ENCODE measurements at places on chromosomes 6 and 20. TPM values are rescaled to one million over a fixed set of nuclear protein-coding genes. Genes with fewer than 3 reads are reported as not detected.

DNA sequence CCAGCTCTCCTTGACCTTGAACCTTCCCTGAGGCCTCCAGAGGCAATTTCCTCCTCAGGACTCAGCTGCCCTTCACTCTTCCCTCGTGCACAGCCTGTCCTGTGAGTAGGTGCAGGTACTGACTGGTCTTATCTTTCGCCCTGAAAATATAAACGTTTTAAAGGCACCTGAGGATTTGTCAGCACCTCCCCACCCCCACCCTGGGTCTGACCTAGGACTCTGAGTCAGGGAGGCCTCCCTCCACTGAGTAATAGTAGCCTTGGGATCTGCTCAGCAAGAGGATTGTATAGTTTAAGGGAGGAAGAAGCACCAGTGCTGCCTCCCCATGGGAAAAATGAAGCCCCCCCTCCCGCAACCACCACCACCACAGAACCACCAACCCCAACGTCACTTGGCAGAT, 54.6 kb downstream of the PPARD start:
- no peak for DNase-seq

DNA sequence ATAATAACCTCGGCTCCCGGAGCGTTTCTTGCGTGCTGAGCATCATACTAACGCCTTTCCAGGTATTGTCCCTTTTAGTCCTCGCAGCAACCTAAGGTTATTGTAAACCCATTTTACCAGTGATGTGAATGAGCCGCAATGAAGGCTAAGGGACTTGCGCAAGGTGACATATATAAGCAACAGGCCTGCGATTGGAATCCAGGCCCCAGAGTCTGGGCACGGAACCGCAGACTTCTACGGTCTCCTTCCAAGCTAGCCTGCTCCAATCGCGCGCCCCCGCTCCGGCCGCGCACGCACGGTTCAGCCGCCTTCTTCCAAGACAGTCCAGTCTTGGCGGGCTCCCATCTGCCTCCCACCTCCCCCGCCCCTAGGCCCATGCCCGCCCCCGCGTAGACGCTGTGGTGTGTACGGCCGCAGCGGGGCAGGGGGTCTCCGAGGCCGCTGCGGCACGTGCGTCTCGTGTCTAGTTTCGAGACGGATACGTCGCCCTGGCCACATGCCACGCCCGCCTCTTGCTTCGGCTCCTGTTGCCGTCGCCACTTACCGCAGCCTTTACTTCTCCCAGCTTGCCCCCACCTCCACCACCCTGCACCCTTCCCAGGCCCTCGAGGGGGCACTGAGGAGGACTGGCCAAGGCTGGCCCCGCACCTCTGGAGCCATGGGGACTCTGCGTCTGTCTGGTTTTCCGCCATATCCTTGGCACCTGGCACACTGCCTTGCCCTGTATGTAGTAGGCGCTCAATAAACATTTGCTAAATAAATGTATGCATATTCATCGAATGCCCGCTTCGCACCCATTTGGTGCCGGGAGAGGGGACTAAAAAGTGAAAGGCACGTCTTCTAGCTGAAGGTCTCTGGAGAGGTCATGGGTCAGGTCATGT, 855 bp upstream of the GFOD1 start:
- DNase-seq, result peak; percentile 66

DNA sequence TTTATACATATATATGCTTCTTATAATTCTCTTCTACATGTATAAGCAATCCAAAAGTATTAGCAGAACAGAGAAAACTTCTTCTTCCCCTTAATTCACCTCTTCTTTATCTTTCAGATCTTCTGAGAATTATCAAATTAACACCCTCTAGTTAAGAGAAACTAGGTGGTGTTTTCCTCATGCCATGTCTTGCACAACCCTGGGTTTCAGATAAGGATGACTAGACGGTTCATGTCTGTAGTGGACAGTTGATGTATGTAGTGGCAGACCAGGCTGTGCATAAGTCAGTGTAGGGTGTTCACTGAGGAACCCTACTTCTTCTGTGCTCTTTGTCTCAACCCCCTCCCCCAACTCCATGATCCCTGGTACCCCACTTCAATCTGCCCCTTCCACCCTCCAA, 187.3 kb downstream of the SAMD5 start:
- DNase-seq, result no peak

GRCh38 chr6:39688494-39688893, 36.7 kb downstream of the KIF6 start:
- no peak for DNase-seq

DNA sequence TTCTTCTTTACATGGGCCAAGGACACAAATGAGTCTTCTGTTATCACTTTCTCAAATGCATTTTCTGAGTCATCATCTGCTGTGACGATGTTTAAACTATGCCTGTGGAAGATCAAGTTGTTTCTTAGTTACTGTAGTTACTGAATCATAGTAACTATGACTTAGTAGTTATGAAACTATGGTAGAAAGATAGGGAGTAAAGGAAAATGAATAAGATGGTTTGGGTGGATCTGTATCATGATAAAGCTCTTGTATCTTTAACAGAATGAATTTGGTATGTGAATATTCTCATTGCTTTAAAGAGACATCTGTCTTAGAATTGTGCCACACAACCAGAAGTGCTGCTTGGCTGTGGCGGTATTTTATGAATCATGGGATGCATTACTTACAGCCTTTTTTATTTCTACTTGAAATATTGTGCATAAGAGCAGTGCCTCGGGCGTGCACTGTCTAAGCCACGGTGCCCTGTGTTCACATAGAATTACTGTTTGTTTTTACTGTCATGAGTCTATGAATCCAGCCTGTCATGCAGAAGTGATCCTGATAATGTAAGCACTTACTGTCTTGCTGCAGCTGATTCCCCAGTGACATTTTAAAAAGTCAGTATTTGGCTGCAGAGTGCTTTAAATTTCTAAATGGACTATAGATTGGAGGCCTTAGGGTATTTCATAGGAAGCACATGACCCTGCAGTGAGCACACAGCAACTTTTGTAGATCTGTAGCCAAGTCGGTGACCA, 215.2 kb downstream of the TMEM242 start:
- DNase-seq, result no peak

GRCh38 chr6:100057941-100058340, 63.9 kb upstream of the MCHR2 start:
- DNase-seq, result no peak

- peak; percentile 78 for DNase-seq
Measured at GRCh38 chr20:62642051-62642665, at the start of gene SLCO4A1. Gene SLCO4A1, plus strand, starts transcription at chr20:62642503. Its CDS starts 13,952 bp downstream, at chr20:62656455.

GRCh38 chr20:41776421-41776820, 158.2 kb upstream of the CHD6 start:
- no peak for DNase-seq

- no peak for DNase-seq
Measured at GRCh38 chr6:29527126-29527525, 32.4 kb downstream of the UBD start.

DNA sequence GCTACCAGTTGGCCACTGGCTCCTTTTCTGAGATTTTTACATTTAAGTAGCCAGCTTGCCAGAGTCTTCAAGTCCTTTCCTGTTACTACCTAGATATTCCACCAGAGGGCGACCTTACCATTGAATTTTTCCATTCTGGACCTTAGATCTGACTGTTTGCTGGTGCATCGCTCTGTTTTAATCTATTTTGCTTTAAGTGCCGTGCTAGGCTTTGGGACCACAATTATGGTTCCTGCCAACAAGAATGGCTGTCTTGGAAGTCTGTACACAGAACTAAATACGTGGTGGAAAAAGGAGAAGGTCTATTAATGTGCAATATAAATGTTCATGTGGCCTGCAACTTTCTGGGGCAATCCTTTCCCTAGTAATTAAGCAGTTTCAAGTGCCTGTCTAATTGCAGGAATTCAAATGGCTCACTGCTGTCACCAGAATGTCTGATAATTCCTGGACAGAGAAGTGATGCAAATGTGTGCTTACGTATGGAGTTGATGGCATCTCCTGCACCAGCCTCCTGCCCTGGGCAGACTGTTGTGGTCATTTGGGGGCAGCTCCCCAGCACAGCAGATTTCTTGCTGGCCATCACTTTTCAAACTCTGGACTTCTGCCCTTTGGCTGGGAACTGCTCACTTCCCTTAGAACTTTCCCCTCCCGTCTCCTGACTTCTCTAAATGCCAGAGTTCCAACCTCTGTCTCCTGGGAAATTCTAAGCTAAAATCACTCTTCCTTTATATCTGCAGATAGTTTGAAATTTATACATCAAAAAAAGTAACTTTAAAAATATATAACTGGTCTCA, 5.6 kb upstream of the HLA-DOA start:
- DNase-seq, result no peak

DNA sequence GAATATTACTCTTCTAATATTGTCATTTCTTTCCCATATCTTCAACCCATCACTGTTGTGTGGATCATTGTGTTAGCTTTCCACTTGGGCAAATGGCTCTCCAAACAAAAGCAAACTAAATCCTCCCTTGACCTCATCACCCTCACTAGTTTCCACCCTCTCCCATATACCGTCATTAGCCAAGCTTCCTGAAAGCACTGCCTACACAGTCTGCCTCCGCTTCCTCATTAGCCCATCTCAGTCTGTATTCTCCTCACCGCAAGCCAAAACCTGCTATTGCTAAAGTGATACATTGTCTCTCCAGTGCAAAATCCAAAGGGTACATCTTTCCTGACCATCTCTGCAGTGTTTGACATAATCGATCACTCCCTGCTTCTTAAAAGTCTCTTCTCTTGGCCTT, 212.6 kb downstream of the CLIC5 start:
- DNase-seq, result no peak

- DNase-seq, result no peak
Measured at GRCh38 chr6:44067173-44068139, 59.8 kb downstream of the MRPL14 start.

DNA sequence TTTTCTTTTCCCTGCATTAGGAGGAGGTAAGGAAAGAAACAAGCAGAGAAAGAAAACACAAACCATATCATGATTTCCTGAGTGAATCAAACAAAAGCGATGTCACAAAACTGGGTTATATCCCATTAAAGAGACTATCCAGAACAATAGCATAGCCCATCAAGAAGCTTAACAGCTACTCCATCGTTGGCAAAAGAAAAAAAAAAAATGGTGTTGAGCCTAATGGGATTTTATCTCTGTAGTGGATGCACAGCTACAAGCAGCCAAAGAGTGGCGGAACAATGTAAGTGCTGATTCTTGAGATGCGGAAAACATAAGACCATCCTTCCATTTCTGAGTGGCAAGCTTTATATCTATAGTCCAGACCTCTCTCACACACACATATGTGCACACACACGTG, 106.2 kb upstream of the NRSN1 start:
- DNase-seq, result no peak

DNA sequence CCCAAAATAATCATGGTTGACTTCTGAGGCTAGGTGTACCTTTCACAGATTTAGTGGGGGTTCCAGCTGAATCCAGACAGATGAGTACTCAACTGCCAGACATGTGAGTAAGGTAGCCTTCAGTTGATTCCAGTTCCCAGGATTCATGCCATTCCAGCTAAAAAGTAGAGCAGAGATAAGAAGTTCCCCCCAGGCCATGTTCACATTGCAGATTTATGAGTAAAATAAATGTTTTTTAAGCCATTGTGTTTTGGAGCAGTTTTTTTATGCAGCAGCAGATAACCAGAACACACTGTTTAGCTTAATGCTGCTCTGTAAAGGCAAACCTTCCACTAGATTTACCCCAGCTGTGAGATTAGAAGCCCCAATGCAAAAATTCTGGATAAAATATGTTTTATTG, 245.0 kb downstream of the RFPL4B start:
- no peak for DNase-seq

- no peak for DNase-seq
Measured at GRCh38 chr6:71262914-71263313, 25.7 kb upstream of the OGFRL1 start.

DNA sequence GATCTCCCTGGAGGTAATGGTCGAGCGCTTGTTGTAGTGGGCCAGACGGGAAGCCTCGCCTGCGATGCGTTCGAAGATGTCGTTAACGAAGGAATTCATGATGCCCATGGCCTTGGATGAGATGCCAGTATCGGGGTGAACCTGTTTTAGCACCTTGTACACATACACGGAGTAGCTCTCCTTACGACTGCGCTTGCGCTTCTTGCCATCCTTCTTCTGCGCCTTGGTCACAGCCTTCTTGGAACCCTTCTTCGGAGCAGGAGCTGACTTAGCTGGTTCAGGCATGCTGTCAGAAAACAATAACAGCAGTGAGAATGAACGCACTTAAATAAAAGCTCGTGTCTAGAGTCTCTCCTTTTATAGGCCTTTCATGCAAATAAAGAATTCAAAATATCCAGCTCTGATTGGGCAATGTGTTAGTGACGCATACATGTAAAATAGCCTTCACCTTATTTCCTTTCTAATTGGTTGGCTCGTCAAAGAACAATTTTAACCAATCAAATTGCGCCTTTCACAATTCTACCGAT, 129.2 kb downstream of the HFE start:
- DNase-seq, result peak; percentile 74

DNA sequence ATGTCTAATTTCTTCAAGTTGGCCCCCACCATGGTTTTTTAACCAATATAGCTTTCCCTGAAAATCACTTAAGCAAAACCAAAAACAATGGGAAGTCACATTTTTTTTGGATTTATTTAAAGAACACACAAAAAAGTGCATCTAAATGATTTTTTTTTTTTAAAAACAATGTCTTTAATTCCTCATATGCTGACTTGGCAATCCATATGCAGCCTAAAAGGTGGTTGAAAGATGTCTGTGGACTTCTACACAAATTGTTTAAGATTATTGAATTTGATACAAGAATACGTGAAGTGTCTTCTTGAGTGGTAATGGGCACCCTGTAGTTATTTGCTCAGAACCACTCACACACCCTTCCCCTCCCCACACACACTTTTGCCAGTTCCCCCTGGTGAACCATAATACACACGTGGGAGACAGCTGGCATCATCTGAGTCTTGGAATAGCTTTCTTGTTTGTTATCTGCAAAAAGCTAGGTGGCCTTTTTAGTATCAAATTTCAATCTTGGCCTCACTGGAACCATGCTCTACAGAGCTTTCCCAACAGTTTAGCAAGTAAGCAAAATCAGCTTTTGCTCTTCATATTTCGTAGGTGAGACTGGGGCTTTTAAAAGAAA, 60.9 kb upstream of the TULP1 start:
- no peak for DNase-seq

DNA sequence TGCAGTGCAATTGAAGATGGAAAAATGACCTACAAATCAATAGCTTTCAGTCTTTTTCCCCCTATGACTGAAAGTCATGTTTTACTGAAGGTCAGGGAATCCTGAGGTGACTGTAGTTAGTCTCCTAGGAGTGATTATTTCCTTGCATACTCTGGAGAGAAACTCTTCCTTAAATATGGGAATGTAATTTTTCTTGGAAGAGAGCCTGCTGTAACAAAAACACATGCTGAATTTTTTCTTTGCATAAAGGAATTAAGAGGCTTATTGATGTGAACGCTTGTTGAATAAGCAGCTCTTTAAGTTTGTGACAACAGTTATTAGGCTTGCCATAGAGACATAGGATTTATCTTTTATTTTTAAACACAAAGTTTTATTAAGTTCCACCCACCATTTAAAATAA, 64.5 kb downstream of the ELOVL2 start:
- no peak for DNase-seq

DNA sequence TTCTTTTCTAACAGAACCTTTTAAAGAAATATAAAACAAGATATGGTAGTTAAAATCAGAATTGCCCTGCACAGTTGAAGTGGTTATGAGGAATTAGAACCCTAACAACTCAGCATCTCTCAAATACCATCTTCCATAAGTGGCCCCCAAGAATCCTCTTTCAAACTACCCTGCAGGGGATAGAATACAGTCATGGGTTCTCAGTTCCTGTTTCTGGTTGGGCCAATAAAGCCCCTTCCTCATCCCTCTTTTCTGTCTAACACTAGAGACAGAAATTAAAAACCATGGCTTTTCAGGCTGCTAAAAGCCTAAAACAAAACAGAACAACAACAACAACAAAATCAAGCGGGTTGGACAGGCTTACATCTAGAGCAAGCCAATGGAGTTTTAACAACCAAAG, 6.7 kb upstream of the LCA5 start:
- DNase-seq, result no peak

Gene SRMS
- not detected for total RNA-seq

Gene APOM
- 4.1 TPM for total RNA-seq

Gene GSTA2
- not detected for total RNA-seq

Gene FAM83D
- total RNA-seq, result 0.27 TPM
